Activated CD8-positive, alpha-beta memory T cell treated with anti-CD3 and anti-CD28 coated beads, Interleukin-2, amount 50 U/mL, for 4 hours (primary cell): ENCODE measurements at places on chromosomes 3 and 15.

GRCh38 chr3:183267140-183267539 is 14.1 kb downstream of the B3GNT5 start:
- DNase-seq: no peak

GRCh38 chr15:39898317-39898716 is 21.7 kb downstream of the GPR176 start:
- DNase-seq: no peak

DNA sequence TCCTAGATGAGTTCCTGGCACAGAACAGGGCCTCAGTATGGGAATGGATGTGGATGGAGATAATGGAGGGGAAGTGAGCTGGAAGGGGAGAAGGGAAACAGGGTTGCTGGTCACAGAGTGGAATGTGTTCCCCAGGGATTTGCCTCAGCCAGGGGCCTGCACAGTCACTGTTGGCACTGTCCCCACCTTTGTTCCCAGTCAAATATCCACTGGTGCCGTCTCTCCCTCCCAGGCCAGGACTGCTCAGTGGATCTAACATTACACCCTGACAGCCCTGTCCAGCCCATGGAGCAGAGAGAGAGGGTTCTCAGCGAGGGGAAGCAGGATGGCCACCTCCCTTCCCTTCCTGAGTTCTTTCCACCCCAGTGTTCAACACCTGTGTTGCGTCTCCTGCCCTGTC is 1.5 kb upstream of the PPP1R2 start:
- no peak for DNase-seq

DNA sequence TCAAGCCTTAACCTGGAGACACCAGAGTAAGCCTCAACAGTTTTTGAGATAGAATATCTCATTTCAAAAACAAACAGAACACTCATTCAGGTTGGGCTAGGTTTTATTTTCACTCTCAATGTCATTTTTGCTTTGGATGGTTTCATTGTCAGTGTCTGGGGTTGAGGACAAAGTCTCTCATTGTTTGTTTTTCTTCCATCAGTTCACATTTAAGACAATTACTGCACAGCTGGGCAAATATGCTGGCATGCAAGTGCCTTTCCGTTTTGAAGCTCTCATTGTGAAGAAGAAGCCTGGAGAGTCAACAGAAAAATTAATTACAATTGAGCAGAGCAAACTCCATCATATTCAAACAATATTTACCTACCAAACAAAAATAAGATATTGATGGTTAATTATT is 1050.0 kb downstream of the TBL1XR1 start:
- DNase-seq: no peak
